Activated naive CD8-positive, alpha-beta T cell treated with anti-CD3 and anti-CD28 coated beads for 36 hours (primary cell): ENCODE measurements at places on chromosomes 16 and 17.

DNA sequence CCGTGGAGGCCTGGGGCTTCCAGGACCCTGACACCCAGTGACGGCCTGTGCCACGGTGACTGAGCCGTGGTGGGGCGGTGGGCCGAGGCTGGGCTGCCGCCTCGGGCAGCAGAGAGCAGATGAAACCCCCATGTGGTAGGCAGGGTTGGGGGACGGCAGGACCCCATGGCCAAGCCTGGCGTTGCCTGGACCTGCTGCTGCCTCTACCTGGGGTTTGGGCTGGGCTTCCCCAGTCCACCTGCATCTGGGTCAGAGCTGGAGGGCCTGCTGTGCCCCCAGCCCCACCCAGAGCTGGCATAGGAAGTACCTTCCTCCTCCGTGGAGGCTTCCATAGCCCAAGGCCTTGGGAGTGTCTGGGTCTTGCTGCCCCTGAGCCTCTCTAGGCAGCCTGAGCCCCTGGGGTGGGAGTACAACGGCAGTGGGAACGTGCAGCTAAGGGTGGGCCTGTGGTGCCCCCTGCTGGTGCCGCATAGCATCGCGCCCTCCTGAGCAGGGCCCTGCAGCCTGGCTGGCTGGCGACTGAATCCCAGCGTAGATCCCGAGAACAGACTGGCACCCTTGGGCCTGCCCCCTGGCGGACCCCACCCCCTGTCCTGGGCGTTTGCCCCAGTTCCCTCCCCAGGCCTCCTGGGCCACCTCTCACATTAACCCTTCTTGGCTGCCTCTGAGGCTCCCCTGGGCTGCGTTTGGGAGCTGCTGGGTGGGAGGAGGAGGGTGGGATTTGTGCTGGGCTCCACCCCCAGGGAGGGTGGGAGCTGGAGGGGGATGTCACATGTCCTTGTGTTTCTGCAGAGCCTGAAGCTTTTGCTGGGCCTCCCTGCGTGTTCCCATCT lies 12.6 kb upstream of the ATP6V0C start:
- peak; percentile 81 for DNase-seq

DNA sequence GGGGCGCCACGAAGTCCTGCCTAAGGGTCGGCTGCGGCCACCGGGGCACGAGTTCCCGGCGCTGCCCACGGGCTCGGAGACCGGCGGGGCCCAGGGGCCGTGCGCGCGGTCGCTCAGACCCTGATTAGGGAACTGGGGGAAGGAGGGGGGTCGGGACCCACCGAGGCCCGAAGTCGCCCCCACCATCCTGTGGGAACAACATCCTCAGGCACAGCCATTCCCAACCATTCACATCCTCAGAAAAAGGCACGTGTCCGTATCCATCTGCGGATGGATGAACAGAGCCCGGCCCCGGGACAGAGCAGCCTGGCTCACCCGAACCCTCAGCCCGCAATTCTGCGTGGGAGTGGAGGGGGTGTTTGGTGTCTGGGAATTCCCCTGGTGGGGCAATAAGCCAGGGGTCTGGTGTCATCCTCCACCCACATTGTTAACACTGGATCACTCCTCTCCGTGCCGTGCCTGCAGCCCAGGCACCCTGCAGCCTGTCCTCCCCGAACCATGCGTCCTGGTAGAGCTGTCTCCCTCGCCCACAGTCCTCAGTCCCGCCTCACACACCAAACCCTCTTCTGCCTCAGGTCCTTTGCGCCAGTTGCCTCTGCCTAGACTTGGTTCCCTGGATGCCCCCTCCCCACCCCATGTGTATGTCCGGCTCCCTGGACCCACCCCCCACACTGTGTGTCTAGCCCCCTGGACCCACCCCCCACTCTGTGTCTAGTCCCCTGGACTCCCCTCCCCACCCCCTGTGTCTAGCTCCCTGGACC lies 789 bp upstream of the CCDC57 start:
- peak; percentile 79 for DNase-seq

DNA sequence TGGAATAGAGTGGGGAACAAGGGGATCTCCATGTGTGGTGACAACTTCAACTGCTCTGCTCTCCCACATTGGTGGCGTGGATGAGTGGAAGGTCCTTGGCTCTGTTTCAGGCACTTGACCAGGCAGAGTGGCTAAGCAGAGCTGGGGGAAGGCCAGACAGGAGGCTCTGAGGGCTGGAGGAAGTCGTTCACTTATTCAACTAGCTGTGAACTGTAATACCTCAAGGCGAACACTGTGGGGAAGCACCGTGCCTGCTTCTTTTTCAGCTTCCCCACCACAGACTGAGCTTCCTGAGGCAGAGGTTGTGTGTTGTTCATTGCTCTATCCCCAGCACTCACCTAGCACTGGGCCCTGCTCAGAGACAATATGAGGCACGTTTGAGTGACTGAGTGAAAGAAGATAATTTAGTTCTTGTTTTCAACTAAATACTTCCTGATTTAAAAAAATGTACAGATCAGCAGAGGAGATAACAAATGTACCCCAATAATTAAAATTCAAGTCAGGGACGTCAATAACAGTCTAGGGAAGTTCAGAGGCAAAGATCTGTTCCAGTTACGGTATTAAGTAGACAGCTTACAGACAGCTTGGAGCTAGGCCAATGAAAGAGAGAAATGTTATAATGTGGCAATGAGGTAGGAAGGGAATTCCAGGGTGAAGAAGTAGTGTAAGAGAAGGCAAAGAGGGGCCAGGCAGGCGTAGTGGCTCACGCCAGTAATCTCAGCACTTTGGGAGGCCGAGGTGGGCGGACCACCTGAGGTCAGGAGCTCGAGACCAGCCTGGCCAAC lies 34.7 kb downstream of the MYO18A start:
- DNase-seq: peak; percentile 62

GRCh38 chr16:21703589-21704174 lies 39.9 kb downstream of the OTOA start:
- DNase-seq: no peak

DNA sequence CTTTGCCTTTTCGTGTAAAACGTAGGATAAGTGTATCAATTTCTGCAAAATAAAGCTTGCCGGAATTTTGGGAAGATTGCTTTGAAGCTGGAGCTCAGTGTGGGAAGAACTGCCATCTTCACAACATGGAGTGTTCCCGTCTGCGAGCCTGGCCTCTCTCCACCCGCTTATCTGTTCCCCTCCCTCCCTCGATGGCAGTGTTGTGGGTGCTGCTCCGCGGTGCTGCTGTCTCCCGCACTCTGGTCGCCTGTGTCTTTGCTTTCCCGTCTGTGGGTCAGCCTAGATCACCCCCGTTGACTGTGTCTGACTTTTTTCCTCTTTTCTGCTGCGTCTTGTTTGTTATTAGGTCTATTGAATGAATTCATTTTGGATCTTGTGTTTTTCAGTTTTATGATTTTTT lies 17.0 kb downstream of the ACSF3 start:
- DNase-seq: no peak

GRCh38 chr17:58377093-58377601 lies 25.1 kb upstream of the SUPT4H1 start:
- DNase-seq: no peak

- no peak for DNase-seq
These were observed 238.8 kb downstream of the SLC39A11 start for GRCh38 chr17:72853440-72854415.

DNA sequence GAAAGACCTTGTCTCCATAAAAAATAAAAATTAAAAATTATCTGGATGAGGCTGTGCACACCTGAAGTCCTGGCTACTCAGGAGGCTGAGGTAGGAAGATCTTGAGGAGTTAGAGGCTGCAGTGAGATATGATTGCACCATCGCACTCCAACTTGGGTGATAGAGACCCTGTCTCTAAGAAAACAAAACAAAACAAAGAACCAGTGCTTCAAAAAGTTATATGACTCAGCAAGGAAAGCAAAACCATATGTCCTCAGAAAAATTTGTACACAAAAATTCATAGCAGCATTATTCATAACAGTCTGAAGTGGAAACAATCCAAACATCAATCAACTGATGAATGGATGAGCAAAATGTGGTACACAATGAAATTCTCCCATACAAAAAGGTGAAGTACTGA lies 48.9 kb downstream of the SLFN5 start:
- no peak for DNase-seq

- no peak for DNase-seq
These were observed 40.8 kb downstream of the LDHD start for GRCh38 chr16:75075688-75076268.

GRCh38 chr17:9549215-9549614 lies 26.4 kb downstream of the STX8 start:
- no peak for DNase-seq

DNA sequence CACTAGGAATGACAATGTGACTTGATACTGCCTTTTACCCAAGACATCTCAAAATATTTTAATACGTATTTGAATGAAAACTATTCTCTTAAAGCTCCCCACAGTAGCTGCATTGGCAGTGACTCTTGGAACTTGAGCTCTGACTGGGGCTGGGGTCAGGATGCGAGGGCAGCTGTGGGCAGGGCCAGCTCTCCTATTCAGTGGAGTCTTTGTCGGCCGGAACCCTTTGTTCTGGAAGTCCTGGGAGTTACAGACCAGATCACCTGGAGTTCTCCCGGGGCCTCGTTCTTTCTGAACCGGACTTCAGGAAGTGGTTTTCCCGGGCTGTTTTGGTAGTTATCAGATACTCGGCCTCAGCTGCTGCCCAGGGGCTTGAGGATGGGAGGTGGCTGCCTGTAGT lies 84.9 kb downstream of the NPIPB11 start:
- no peak for DNase-seq

DNA sequence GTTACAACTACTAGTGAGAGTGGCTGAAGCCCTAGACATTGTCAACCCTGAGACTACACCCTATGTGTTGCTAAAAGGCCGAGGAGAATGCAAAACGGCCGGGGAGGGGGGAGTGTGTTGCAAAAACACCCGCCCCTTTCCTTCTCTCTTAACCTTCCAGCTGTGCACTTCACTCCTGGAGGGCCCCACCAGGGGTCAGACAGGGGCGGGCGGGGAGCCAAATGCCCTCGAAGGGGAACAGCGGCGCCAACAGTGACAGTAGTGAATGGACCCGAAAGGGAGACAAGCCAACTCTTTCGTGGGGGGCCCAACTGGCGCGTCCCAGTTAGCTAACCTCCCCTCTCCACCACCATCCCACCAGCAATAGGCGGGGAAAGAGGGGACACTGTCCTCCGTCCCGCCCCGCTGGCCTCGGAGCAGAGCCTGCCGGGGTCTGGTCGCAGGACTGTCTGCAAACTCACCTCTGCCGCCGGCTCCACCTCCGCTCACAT lies 352 bp downstream of the MARF1 start:
- DNase-seq: peak; percentile 86

DNA sequence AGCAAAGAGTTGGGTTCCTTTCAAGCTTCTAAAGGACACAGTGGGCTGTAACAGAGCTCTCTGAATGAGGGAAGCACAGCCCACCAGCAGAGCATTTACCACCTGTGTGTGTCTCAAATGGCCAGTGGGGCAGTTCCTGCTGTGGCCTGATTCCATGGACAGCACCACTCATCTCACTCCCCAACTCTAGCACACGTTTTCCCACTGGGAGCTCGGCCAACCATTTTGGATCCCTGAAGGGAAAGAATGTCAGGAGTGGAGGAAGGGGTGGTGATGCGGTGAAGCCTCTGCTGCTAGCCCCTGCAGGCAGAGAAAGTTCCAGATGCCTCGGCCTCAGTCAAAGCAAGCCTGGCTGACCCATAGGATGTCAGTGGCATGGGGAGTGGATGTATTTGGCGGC lies 86.6 kb downstream of the PLXDC1 start:
- no peak for DNase-seq

GRCh38 chr16:75317532-75317931 lies 66.1 kb upstream of the BCAR1 start:
- DNase-seq: no peak

DNA sequence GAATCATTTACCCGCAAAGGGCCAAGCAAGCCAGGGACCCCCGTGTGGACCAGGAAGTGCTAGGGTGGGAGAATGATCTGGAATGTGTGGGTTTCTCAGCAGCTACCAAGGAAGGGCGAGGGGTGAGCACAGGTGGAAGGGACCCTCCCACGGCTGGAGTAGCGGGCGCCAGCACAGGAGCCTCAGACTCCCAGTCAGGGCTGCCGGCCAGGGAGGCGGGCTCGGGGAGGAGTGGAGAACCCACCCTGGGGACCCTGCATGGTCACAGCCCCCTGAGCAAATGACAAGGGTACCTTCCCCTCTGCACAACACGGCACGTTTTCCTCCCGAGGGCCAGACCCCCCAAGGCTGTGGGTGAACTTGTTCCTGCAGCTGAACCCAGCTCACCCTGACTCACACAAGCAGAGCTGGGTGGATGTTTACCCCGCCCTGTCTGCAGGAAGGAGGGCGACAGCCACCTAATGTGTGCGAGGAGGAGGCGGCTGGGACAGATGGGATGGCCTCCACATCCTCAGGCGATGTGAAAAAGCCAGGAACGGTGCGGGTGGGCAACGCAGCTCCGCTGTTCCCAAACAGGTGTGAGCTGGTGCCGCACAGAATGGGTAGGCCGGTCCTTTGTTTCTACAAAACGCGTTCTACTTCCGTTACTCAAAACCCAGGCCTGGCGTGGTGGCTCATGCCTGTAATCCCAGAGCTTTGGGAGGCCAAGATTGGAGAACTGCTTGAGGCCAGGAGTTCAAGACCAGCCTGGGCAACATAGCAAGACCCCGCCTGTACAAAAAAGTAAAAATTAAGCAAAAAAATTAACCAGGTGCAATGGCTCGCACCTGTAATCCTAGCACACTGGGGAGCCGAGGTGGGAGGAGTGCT lies 6.2 kb downstream of the ECI1 start:
- no peak for DNase-seq

GRCh38 chr17:22703204-22703603 lies 1010.9 kb downstream of the KCNJ18 start:
- DNase-seq: no peak
